ENCODE measurements at places on chromosomes 4 and X.

- no peak for DNase-seq
Measured at GRCh38 chr4:11546391-11547175, 117.9 kb upstream of the HS3ST1 start.

DNA sequence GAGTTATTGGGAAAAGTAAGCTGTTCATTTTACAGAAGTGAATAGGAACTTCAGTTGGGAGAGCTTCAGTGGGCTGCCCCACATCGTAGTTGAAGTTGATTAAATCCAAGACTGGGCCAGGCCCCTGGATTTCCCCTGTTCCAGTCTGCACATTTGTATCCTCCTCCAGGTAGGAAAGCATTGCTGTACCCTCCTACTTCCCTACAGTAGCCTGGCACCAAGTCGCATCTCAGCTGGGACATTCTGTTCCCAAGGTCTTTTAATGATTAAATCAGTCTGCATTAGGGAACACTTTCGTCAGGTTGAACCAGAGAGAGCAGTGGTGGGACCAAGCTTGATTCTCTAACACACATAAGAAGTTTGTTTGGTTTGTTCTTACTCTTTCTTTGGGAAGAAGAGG, 165.8 kb upstream of the PPARGC1A start:
- no peak for DNase-seq

DNA sequence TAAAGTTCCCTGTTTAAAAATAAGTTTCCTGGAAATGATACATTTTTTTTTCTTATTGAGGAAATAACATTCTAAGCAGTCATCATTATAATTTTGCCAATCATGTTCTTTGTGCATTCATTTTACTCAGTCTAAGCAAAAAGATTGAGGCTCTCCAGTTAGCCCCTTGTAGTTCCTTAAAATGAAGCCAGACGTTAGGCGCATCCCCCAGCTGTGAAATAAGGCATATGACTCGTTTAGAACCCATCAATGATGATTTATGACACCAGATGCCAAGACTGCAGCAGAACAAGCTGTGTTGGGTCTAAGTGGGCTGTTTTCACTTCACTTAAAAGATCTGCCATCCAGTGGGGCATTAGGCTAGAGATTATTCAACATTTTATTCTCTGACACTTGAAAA, 17.0 kb downstream of the PDGFC start:
- DNase-seq: no peak

GRCh38 chrX:2497961-2498780, 2.6 kb downstream of the DHRSX start:
- DNase-seq: no peak

GRCh38 chrX:20230406-20230805, 36.3 kb downstream of the RPS6KA3 start:
- DNase-seq: no peak

DNA sequence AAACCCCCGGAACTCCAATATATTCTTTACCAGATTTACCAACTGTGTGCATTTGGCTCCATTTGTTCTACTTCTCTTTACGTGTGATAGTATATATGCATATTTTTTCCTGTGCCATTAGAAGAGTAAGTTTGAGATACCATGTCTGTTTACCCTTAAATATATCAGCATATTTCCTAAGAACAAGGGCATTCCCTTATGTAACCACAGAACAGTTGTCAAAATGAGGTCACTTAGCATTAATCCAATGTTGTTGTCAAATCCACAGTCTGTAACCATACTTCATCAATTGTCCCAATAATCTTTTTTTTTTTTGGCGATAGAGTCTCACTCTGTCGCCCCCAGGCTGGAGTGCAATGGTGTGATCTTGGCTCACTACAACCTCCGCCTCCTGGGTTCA, 55.2 kb downstream of the TBC1D14 start:
- DNase-seq: no peak

- no peak for DNase-seq
Measured at GRCh38 chr4:88223516-88223915, 60.8 kb downstream of the PPM1K start.

DNA sequence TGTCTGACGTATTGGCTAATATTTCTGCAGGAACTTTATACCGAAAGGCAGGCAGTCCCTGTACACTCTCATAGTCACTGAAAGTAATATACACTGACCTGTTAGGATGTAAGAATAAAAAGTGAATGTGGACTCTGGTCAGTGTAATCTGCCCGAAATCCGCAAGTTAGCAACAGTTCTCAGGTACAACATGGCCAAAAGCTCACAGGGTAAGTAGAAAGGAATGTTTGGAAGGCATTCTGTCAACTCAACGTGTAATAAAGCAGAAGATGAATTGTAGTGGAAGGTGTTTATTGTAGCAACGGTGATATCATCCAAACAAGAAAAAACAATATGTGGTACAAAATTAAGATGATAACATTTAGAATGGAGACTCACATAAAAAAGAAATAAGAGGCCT, 26.0 kb upstream of the NUP54 start:
- no peak for DNase-seq

- DNase-seq: no peak
Measured at GRCh38 chr4:172547724-172548123, 620.9 kb upstream of the GALNT7 start.

DNA sequence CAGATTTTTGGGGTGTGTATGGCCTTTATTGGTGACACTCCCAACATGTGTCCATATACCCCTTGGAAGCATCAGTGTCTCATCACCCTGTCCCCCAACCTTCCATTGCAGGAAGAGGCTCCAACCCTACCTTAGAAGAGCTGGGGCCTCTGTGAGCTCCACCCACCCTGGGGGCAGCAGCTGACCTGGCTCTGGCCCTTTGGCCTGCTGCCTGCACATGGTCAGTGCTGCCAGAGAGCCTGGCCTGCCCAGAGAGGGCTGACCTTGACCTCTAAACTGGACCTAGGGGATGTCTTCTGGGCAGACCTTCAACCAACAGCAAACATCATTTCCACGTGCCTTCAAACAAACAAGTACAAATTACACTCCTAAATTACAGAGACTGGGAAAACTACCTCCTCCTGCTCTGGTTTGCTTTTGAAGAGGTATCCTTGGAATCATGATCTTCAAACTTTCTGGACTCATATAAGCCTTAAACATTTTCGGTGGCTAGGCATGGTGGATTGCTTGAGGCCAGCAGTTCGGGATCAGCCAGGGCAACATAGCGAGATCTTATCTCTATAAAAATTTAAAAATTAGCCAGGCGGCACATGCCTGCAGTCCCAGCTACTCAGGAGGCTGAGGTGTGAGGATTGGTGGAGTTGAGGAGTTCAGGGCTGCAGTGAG, 27.3 kb upstream of the KIAA0232 start:
- DNase-seq: no peak

- peak; percentile 72 for DNase-seq
Measured at GRCh38 chrX:19673375-19674040, 158.2 kb upstream of the MAP3K15 start.

- DNase-seq: no peak
Measured at GRCh38 chr4:8218371-8219031, 19.4 kb downstream of the SH3TC1 start.

DNA sequence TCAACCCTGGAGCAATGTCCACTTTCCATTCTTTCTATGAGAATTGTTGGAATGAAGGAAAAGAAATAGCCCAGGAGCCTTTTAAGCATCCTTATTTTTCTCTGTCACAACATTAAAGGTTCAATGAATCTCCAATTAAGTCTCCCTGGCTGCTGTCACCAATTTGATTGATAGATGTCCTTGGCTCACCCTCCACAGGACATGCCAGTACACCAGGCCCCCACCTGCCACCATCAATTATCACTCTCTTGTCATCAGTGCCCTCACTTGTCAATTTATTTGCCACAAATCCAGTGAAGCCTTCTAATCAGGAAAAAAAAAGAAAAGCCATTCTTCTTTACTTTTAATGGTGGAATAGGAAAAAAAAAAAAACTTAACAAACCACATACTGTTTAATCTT, 453.6 kb downstream of the CENPC start:
- DNase-seq: no peak
